Body of pancreas (tissue), 4 donors: ENCODE measurements at places on chromosomes 7 and 10. TPM values are rescaled to one million over a fixed set of nuclear protein-coding genes. Genes with fewer than 3 reads are reported as not detected.

GRCh38 chr10:23067337-23067736, 28.0 kb upstream of the MSRB2 start:
- DNase-seq = no peak
- no peaks in the 10 kb centered on the region for H3K36me3 ChIP-seq
- H3K27ac ChIP-seq = no peak overlapping the region
- H3K4me3 ChIP-seq = no peak overlapping the region
- peaks cover 22% of the 10 kb centered on the region for H3K4me1 ChIP-seq

- H3K4me1 ChIP-seq = no peaks in the 10 kb centered on the region
- no peak for DNase-seq
- no peak overlapping the region for H3K4me3 ChIP-seq
- no peaks in the 10 kb centered on the region for H3K27me3 ChIP-seq
- no peak overlapping the region for H3K27ac ChIP-seq
These were observed 167.7 kb upstream of the CCDC6 start for GRCh38 chr10:60073781-60074656.

DNA sequence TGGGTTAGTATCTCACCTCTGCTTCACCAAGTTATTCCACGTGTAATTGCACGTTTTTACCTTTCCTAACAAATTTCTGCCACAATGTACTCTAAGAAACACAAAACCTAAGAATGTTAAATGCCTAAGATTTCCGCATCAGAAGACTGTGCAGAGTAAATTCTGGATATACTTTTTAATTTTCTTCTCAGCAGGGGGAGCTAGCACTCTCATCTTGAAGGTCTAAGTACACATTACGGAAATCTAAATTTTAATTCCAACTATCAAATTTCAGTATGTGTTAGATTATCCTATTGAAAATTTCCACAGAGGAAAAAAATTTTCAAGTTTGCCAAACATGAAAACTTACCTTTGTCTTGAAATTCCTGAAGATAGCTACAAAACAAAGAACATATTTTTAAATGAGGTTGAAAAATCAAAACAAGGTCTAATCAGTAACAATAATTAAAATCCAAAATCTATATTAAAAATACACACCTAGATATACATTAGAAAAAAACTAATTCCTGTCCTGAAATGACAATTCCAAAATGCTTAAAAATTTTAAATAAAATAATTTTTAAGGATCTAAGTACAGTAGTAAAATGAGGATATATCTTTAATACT, 10.5 kb downstream of the SKAP2 start:
- H3K36me3 ChIP-seq = no peaks in the 10 kb centered on the region
- no peak overlapping the region for H3K27ac ChIP-seq
- H3K4me3 ChIP-seq = no peak overlapping the region
- DNase-seq = no peak

- H3K36me3 ChIP-seq = no peaks in the 10 kb centered on the region
- H3K27ac ChIP-seq = no peak overlapping the region
- H3K4me3 ChIP-seq = no peak overlapping the region
- no peak for DNase-seq
- H3K27me3 ChIP-seq = no peaks in the 10 kb centered on the region
These were observed 20.6 kb downstream of the DNAJB6 start for GRCh38 chr7:157357129-157358040.

DNA sequence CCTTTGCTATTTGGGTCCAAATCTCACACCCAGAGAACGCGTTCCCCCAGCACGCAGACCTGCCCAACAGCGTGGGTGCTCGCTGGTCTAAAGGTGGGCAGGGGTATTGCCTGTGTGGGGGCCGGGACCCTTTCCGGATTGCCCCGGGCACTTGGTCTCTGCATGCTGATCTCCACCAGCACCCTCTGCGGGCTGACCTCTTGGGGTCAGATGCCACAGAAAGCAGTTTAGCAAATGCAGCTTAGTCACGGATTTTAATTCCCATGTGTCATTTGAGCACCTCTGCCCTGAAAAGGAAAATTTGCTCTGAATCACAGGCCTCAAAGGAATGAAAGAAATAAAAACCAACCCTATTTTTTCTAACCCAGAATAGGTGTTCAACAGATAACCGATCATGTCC, 46.7 kb downstream of the PKD1L1 start:
- DNase-seq = no peak
- H3K4me3 ChIP-seq = no peak overlapping the region
- no peaks in the 10 kb centered on the region for H3K36me3 ChIP-seq
- no peaks in the 10 kb centered on the region for H3K27me3 ChIP-seq
- H3K4me1 ChIP-seq = no peaks in the 10 kb centered on the region

- DNase-seq = no peak
- no peak overlapping the region for H3K27ac ChIP-seq
- no peaks in the 10 kb centered on the region for H3K4me1 ChIP-seq
- no peaks in the 10 kb centered on the region for H3K36me3 ChIP-seq
These were observed 404.3 kb upstream of the KLF6 start for GRCh38 chr10:4189281-4189680.

DNA sequence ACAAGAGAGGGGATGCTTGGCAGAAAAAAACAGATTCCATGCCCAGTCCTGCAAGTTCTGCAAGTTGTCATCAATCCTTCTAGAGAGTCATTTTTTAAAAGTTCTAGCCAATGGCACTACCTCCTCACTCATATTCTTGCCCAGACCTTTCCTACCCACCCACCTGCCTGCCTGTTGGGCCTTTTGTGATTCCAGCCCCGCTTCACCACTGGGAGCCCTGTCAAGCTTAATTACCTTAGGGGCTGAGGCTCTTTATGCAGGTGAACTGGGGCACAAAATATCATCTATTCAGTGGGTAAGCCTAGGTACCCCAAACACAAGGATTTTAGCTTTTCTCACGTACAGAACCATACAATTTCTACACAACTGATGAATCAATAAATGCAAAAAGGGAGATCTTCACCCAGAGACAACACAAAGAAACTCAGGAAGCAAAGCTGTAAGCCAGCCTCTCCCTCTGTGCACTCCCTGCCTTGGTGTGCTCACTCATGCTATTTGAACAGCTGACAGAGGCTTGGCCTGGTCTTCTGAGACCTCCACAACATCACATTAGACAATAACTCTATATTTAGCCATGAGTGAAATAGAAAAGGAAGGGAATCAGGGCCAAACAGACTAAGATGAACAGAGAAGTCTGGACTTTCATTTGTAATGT, 222.6 kb downstream of the HTR7 start:
- no peaks in the 10 kb centered on the region for H3K36me3 ChIP-seq
- H3K4me3 ChIP-seq = no peak overlapping the region
- no peaks in the 10 kb centered on the region for H3K27me3 ChIP-seq
- H3K27ac ChIP-seq = no peak overlapping the region

DNA sequence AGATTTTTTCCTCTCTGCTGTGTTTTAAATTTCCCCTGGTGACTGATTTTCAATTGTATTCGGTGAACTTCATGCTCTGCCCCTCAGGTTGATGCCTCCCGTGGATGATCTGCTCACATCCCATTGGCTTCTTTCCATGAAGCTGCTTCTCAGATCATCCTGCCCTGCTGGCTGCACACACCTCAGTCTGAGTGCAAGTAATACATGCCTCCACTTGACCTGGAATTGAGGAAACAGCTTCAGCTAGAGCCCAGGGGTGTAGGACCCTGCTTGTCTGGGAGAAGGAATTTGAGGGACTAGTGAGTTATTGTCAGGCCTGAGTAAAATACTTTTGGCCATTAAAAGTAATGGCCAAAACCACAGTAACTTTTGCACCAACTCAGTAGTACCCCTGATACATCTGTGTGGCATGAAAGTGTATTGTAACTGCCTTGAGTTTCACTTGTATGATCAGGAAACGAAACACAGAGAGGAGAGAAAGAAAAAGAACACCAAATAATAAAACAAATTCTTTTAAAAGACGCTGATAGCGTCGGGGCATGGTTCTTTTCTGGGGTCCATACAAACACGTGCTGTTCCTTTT, 49.4 kb downstream of the SPAM1 start:
- DNase-seq = no peak
- no peaks in the 10 kb centered on the region for H3K36me3 ChIP-seq
- no peaks in the 10 kb centered on the region for H3K27me3 ChIP-seq
- H3K27ac ChIP-seq = no peak overlapping the region

DNA sequence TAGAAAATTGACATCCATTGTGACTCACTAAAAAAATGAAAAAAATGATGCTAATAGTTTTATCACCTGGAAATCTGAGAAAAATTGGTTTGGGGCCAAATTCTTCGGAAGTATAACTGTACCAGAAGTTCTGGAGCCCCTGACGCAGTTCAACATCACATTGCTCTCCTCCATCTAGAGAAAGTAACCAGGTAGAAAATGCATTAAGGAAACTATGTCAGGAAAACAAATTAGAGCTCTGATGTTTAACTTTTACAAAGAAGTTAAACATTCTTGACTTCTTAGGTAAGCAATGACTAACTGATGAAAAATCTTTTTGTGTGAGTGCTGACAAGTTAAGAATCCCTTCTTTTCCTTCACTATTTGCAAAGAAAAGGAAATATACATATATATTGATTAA, 61.1 kb upstream of the TMEM196 start:
- no peaks in the 10 kb centered on the region for H3K4me1 ChIP-seq
- H3K4me3 ChIP-seq = no peak overlapping the region
- no peaks in the 10 kb centered on the region for H3K27me3 ChIP-seq
- H3K36me3 ChIP-seq = no peaks in the 10 kb centered on the region

DNA sequence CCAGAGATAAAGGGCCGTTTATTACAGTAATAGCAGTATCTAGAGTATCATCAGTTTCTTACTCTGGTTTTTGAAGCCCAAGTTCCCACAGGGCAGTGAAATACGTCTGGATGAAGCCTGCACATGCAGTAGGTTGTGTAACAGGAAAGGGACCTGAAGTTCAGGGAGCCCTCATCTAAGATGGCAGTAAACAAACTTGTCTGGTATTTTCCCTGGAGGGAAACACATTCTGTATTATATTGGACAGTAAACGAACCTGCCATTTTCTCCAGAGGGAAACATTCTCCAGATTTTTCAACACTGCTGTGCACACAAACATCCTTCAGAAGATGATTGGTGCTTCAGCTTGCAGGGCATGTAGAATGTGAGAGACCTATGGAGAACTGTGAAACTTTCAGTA, 189.9 kb downstream of the TFEC start:
- H3K27ac ChIP-seq = no peak overlapping the region
- H3K4me1 ChIP-seq = no peaks in the 10 kb centered on the region
- H3K4me3 ChIP-seq = no peak overlapping the region
- DNase-seq = no peak

GRCh38 chr7:13262929-13263530, 575.6 kb downstream of the ARL4A start:
- no peaks in the 10 kb centered on the region for H3K36me3 ChIP-seq
- H3K4me1 ChIP-seq = no peaks in the 10 kb centered on the region
- H3K4me3 ChIP-seq = no peak overlapping the region
- H3K27ac ChIP-seq = no peak overlapping the region
- DNase-seq = no peak
- H3K27me3 ChIP-seq = no peaks in the 10 kb centered on the region

GRCh38 chr10:123783296-123783695, 108.3 kb downstream of the CPXM2 start:
- no peak overlapping the region for H3K4me3 ChIP-seq
- H3K4me1 ChIP-seq = no peaks in the 10 kb centered on the region
- no peaks in the 10 kb centered on the region for H3K36me3 ChIP-seq
- no peak overlapping the region for H3K27ac ChIP-seq
- DNase-seq = no peak
- no peaks in the 10 kb centered on the region for H3K27me3 ChIP-seq

DNA sequence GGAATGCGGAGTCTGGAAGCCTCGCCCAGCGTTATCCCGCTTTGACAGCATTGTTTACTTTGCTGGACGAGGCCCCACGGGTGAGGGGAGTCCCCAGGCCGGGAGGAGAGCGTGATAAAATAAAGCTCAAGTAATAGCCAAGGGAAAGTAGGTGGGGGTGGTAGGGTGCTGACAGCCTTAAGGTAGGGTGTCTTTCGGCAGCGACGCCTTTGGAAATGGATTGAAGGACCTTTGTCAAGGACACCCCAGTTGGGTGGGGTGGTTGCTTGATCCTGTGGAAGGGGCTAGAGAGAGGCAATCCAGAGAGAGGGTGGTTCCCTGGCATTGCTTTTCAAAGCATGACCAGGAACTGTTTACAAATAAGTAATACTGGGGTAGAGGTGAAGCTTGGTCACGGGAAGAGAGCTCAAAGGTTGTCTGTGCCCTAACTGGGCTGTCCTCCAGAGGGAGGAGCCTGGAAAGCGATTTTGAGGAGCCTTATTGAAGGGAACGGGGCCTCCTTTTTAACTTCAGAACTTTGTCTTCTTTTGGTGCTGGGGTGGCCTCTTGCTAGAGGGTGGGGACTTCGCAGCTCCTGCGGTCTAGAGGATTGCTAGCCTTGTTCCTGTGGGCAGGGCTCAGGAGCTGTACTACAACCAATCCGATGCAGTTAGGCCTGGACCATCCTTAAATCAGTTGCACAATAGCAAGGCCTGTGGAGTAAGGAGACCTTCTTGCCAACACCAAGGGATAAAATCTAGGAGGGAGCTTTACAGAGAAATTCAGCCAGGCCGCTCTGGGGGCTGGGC, 1.3 kb downstream of the EIF4EBP2 start:
- peak; percentile 78 for DNase-seq
- H3K36me3 ChIP-seq = no peaks in the 10 kb centered on the region
- H3K4me1 ChIP-seq = peaks cover 38% of the 10 kb centered on the region
- peak overlapping the region; percentile 96 for H3K27ac ChIP-seq
- H3K4me3 ChIP-seq = peak overlapping the region; percentile 88

- H3K27me3 ChIP-seq = no peaks in the 10 kb centered on the region
- no peak for DNase-seq
- H3K4me1 ChIP-seq = peaks cover 8% of the 10 kb centered on the region
- no peaks in the 10 kb centered on the region for H3K36me3 ChIP-seq
- no peak overlapping the region for H3K27ac ChIP-seq
These were observed 4.0 kb upstream of the CACNB2 start for GRCh38 chr10:18136073-18136791.

GRCh38 chr7:75596727-75597614, 104.9 kb downstream of the SPDYE5 start:
- no peaks in the 10 kb centered on the region for H3K36me3 ChIP-seq
- peaks cover 4% of the 10 kb centered on the region for H3K4me1 ChIP-seq
- DNase-seq = no peak
- H3K27ac ChIP-seq = no peak overlapping the region
- no peaks in the 10 kb centered on the region for H3K27me3 ChIP-seq
- no peak overlapping the region for H3K4me3 ChIP-seq

- H3K36me3 ChIP-seq = no peaks in the 10 kb centered on the region
- H3K27ac ChIP-seq = no peak overlapping the region
- no peaks in the 10 kb centered on the region for H3K27me3 ChIP-seq
- peaks cover 11% of the 10 kb centered on the region for H3K4me1 ChIP-seq
- no peak overlapping the region for H3K4me3 ChIP-seq
These were observed 181.2 kb downstream of the KCNMA1 start for GRCh38 chr10:77456414-77456813.

ANKRD30A gene
- total RNA-seq = not detected

HTR5A gene
- total RNA-seq = not detected

FOXP2 gene
- 15.5 TPM for total RNA-seq

NFE2L3 gene
- total RNA-seq = 4.9 TPM

VWDE gene
- total RNA-seq = 2.6 TPM

PON3 gene
- 7.0 TPM for total RNA-seq

SEMA3D gene
- 1.3 TPM for total RNA-seq

LRIT2 gene
- not detected for total RNA-seq

FZD8 gene
- total RNA-seq = 4.7 TPM
